Sigmoid colon (tissue), 7 donors: ENCODE measurements at places on chromosomes 11 and 22. TPM values are rescaled to one million over a fixed set of nuclear protein-coding genes. Genes with fewer than 3 reads are reported as not detected.

RIC3 gene
- total RNA-seq, result 34.9 TPM

RAG2 gene
- not detected for total RNA-seq

CECR2 gene
- total RNA-seq, result 2.8 TPM

DNA sequence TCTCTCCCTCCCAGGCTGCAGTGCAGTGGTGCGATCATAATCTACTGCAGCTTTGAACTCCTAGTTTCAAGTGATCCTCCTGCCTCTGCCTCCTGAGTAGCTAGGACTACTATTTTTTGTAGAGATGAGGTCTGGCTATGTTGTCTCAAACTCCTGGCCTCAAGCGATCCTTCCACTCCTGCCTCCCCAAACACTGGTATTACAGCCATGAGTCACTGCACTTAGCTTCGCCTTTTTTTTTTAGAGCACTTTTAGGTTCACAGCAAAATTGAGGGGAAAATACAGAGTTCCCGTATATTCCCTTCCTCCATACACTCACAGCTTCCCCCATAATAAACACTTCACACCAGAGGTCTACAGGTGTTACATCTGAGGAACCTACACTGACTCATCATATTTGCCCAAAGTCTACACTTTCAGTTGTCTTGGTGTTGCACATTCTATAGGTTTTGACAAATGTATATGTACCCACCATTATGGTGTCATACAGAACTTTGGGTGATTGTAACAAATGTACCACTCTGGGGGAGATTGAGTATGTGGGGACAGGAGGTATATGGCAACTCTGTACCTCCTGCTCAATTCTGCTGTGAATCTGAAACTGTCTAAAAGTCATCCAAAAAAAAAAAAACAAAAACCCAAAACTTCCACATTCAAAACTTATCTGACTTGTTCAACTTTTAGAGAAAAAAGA lies 11.3 kb upstream of the SLC37A4 start:
- DNase-seq, result no peak

DNA sequence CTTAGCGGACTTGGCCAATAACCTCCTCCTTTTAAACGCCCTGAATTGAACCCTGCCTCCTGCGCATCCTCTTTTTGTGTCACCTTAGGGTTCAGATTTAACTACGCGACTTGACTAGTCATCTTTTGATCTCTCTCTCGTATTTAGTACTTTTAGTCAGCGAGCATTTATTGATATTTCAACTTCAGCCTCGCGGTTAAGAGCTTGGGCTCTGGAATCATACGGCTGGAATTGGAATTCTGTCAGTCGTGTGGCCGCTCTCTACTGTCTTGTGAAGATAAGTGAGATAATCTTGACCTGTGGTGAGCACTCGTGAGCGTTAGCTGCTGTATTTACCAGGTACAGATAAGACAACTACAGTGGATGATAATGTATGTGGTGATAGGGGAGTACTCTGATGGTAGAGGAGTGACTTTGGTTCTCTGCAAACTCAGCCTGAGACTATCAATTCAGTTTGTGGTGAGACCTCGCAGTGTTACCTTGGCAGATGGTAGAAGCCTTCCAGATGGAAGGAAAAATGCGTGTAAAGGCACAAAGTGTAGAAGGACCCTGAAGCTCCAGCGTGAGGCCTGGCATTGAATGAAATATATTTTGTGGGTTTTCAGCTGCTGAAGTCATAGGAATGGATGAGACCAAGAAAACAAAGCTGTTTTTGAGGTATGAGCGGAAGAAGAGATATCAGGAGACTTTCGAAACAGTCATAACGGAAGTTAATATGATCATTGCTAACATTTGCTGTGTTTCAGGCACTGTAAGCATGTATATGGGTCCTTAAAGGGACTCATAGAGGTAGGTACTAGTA lies 682 bp downstream of the ATM start:
- no peak for DNase-seq

RIMBP3B gene
- total RNA-seq, result not detected

DNA sequence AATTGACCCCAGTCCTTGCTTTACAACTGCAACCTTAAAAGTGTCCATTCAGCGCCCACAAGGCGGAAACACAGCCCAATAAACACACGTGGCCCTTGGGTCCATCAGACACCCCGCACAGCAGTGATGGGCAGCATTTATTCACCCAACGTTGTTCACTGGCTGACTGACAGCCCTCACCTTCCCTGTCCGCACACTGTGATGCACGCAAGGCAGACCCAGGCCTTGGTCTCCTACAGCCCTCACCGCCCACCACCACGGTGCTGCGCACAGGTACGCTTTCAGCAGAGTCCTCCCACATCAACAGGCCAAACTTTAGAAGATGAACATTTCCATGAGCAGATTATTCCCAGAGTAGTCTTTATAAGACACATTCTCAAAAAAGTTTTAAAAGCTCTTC lies 20.7 kb upstream of the PHLDA2 start:
- DNase-seq, result no peak

DNA sequence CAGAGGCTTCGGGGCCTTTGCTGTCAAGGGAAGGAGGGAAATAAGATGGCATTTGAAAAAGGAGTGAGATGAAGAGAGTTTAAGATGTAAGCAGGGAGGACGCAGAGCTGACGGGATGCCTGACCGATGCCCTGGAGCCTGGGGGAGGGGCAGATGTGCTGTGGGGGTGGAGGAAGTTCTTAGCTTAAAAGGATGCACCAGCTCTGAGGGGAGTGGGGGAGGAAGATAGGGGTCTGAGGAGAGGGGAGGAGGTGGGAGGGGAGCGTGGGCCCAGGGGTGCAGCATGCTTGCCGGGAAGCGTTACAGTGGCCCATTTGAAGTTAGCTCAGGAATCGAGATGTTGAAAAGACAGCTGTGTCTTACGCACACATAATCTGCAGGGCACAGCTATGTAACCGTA lies 56.3 kb downstream of the RPS6KA4 start:
- DNase-seq, result no peak

GRCh38 chr11:134468796-134469195 lies 56.8 kb upstream of the B3GAT1 start:
- no peak for DNase-seq

C11orf52 gene
- total RNA-seq, result not detected

- DNase-seq, result no peak
These were observed 6.5 kb downstream of the RIBC2 start for GRCh38 chr22:45420011-45420410.

- no peak for DNase-seq
These were observed 188.2 kb upstream of the TBCEL start for GRCh38 chr11:120835601-120836228.

GRCh38 chr22:35334004-35334403 lies 34.3 kb downstream of the TOM1 start:
- no peak for DNase-seq

DDTL gene
- total RNA-seq, result not detected
